HTR-8/SVneo (cell line): ENCODE measurements at places on chromosomes 16 and 17.

- no peak for DNase-seq
Measured at GRCh38 chr16:61237884-61238485, 798.3 kb downstream of the CDH8 start.

- no peak for DNase-seq
Measured at GRCh38 chr17:19904412-19904811, 36.7 kb upstream of the ULK2 start.

DNA sequence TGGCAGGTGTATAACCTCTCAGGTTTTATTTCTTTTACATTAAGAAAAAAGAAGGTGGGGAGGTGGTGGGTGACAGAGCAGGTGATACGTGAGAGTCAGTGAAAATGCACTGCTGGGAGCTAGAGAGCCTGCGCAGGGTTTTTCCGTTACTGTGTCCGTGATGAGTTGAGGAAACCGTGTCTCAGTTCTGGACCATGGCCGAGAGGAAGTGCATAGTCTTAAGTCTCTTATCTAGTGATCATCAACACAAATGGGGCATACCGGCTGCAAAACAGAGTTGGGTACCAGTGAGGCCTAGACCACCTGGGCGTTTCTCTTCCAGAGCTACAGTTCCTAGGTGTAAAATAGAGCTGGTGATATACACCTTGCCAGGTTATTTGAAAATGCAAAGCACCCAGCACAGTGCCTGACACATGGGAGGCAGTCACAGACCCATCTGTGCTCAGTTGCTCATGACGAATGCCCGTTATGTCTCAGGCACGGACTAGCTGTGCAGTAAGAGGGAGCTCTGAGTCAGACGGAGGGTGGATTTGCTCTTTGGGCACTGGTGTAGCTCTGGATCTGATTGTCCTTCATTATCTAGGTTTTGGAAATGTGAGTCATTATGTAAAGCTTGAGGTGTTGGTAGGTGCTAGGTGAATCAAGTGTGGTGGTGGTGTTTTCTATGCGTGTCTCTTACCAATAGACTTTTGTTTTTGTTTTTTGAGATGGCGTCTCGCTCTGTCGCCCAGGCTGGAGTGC is 60.9 kb downstream of the RPTOR start:
- DNase-seq, result no peak

DNA sequence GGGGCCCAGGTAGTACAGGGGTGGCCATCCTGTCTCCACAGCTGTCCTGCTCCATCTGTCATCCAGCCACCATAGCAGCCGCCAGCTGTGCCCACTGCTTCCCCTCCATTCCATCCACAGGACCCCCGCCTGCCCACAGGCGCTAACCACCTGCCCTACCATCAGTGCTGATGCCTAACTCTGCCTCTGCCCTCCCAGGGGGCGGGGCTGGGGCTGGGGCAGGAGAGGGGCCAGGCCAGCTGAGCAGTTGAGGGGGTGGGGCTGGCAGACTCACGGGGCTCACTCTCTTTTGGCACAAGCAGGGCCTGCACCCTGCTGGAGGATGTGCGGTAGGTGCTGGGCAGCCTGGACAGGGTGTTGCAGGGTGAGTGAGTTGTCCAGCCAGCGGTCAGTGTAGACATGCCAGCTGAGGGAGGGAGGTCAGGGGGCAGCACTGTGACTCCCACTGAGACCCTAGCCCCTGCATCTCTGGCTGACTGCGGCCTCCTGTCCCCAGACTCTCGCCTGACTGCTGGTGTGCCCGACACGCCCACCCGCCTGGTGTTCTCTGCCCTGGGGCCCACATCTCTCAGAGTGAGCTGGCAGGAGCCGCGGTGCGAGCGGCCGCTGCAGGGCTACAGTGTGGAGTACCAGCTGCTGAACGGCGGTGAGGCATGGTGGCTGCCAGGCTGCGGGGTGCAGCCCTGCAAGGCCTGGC is 9.6 kb downstream of the GALK1 start:
- no peak for DNase-seq

DNA sequence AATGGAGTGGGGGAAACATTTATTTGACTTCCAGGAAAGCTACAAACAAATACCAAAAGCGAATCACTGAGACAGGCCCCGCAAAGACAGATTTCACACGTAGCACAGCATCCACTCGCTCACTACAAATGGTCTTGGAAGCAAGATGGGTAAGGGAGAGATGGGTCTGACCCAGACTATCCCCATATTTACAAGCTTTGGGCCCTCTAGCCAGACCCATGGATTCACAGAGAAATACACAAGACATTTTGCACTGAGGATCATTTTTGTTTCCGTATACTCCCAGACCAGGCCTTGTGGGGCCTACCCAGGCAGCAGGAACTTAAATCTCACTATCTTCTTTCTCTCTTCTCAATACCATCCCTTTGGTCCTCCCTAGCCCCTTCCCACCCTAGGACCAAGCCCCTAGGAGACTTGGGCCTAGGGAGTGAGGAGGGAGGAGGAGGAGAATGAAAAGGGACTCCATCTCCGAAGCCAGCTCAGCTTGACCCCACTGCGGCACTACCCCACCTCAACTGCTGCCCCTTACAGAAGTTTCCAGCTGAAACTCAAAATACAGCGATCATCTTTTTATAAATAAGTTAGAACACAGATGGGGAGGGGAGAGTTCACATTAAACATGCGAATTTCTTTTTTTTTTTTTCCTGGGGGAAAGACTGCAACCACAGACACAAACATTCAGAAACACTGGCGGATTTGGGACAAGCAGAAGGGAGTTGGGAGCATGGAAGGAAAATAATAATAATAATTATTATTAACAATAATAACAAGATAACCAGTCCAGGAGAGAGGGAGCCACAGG is 1.4 kb upstream of the HOXB3 start:
- no peak for DNase-seq

DNA sequence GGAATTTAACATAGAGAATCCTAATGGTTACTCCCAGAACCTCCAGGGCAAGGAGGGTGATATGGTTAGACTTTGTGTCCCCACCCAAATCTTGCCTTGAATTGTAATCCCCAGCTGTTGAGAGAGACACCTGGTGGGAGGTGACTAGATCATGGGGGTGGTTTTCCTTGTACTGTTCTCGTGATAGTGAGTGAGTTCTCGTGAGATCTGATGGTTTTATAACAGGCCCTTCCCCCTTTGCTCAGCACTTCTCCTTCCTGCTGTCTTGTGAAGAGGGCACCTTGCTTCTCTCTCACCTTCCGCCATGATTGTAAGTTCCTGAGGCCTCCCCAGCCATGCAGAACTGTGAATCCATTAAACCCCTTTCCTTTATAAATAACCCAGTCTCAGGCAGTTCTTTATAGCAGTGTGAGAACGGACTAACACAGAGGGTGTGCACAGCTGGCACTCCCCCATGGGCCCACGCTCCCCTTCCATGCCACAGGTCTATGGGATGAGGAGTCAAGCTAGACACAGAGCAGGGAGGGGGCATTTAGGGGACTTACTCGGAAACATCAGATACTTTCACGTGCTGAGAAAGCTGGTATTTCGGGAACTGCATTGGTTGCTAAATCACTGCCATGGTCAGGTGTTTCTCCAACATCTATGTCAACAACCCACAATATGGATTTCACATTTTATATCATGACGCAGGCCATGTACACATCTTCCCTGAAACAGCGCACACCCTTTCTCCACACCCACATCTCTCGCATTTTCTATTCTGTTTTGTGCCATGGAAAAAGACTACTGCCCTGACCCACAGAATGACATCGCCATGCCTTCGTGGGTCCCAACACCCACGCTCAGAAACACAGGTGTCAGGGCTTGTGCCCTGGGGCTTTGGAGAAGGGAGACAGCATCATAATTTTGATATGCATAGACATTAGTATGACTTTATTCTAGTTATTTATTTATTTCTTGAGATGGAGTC is 199.1 kb upstream of the GSE1 start:
- DNase-seq, result no peak
